ENCODE measurements at places on chromosomes 16 and 17.

GRCh38 chr17:6069539-6070429 is at the start of gene WSCD1:
WSCD1 (plus strand) TSS chr17:6070379; CDS start chr17:6080659, 10,280 bp downstream.
- DNase-seq, result no peak

DNA sequence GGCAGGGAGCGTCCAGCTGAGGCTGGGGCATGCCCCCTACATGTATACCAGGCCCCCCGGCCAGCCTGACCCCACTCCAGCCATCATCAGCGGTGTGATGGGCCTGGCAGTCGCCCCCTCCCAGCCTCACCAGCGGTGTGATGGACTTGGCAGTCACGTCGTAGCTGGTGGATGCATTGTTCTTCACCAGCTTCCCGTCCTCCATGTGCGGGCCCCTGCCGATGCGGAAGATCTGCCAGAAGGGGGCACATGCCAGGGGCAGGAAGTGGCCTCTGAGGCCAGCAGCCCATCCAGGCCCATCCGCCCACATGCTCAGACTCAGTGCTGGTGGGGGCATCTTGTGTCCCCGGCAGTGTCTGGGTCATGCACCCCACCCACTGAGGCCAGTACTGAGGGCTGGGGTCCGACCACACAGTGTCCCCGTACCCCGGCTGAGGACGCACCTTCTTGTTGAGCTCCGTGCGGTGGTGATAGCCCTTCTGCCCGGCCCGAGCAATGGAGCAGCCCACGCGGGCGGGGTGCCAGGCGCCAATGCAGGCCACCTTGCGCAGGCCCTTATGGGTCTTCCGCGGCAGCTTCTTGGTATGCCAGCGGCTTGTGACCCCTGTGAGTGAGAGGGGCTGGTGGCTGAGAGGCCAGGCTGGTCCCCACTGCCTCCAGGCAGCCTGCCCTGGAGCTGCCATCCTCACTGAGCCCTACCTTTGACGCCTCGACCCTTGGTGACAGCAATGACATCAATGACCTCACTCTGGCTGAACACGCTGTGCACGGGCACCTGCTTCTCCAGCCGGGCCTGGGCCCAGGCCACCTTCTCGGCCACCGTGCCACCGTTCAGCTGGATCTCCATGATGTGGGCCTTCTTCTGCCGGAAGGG is 3.7 kb upstream of the MSRB1 start:
- no peak for DNase-seq

- DNase-seq, result no peak
Measured at GRCh38 chr17:75153780-75154194, 525 bp downstream of the JPT1 start.

- no peak for DNase-seq
Measured at GRCh38 chr16:28609631-28610594, at the start of gene SULT1A1. SULT1A1 (minus strand) TSS chr16:28610044; CDS start chr16:28608855, 1,189 bp downstream.

DNA sequence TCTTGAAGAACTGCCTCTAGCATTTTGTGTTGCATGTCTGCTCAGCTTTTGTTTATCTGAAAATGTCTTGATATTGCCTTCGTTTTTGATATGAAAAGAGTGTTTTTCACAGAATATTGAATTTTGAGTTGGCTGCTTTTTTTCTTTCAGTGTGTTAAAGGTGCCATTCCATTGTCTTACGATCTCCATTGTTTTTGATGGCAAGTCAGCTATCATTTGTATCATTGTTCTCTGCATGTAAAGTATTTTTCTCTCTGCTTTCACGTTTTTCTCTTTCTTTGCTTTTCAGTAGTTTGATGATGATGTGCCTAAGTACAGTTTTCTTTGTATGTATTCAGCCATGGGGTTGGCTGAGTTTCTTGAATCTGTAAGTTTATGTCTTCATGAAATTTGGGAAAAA is 57.0 kb downstream of the AIPL1 start:
- DNase-seq, result no peak

- no peak for DNase-seq
Measured at GRCh38 chr16:75837264-75837663, 111.0 kb upstream of the CPHXL start.

GRCh38 chr16:27434141-27435051 is 32.4 kb downstream of the IL21R start:
- no peak for DNase-seq

GRCh38 chr16:22198547-22199293 is 7.4 kb upstream of the EEF2K start:
- DNase-seq, result no peak

DNA sequence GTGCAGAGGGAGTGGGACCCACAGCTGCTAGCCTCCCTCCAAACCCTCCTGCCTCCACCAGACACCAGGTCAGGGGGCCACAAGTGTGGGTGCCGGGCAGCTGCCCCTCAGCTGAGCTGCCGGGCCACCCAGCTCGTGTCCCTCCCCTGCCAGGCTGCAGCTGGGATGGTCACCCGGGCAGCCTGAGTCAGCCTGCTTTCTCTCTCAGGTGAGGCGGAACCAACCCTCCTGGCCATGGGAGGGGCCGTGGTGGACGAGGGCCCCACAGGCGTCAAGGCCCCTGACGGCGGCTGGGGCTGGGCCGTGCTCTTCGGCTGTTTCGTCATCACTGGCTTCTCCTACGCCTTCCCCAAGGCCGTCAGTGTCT is 6.9 kb downstream of the SLC16A3 start:
- no peak for DNase-seq

- DNase-seq, result no peak
Measured at GRCh38 chr16:2971134-2971984, 2.2 kb downstream of the PAQR4 start.

DNA sequence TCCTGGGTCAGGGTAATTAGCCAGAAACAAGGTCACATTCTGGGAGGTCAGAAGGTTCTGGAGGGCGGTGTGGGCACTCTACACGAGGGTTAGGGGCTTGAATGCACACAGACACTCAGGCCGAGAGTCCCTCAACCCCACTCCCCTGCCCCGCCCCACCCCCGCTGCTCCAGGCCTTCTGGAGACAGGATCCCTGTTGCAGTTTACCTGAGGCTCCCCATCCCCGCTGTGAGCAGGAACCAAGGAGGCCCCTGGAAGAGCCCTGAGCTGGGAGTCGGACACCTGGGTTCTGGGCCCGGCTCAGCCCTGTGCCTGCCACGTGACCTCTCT is 4.4 kb upstream of the ACTG1 start:
- DNase-seq, result no peak

- DNase-seq, result no peak
Measured at GRCh38 chr17:82507631-82508175, 11.8 kb upstream of the FOXK2 start.

GRCh38 chr16:49726155-49726554 is 129.8 kb downstream of the ZNF423 start:
- DNase-seq, result no peak

DNA sequence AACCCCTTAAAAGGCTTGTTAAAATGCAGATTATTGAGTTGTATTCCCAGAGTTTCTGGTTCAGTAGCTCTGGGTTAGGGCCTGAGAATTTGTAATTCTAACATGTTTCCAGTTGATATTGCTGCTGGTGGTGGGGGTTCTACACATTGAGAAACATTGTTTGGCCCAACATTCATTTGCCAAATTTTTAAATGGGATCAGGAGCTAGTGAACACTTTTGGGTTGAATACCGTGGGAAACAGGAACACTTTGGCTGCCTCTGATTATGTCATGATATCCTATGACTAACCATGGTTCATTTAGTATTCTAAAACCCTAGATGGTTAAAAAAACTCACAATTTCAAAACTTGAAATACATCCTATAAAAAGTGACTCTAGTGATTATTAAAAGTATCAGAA is 89.3 kb downstream of the RPGRIP1L start:
- DNase-seq, result no peak

GRCh38 chr16:10610499-10611184 is 30.2 kb upstream of the EMP2 start:
- DNase-seq, result no peak

- DNase-seq, result no peak
Measured at GRCh38 chr16:66007717-66008116, 358.8 kb upstream of the CDH5 start.

DNA sequence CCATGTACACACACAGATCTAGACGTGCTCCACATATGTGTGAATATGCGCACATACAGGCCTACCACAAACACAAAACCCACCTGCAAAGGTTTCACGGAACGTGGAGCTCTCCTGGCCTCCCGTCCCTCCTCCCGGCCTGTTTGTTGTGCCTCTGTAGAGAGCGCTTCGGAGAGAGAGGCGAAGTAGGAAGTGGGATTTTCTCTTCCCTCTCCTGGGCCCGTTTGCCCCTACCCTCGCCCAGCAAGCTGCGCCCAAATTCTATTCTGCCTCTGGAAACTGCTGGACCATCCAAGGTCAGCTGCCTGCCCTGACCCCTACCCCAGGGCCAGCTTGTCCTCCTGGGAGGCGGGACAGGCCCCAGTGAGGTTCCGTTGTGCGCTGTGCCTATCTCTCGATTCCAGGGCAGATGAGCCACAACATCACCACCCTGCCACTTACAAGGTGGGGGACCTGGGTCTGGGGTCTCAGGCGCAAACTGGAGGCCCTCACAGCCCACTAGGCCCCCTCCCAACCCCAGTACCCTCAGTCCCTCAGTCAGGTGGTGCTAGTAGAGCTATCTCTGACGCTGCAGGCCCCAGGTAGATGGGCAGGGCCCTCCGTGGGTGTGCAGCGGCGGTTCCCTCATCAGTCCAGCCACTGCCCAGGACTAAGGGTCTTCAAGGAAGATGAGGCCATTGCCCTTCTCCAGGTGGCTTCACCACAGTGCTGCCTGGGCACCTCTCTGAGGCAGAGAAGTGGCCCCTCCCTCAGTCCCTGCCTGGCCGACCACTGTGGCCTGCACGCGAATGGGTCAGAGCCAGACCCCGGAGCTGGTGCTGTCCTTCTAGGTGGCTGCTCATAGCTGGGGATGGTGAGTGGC is 54.2 kb downstream of the BEAN1 start:
- DNase-seq, result no peak

- peak; percentile 89 for DNase-seq
Measured at GRCh38 chr17:7988750-7989178, 13.7 kb upstream of the GUCY2D start.

DNA sequence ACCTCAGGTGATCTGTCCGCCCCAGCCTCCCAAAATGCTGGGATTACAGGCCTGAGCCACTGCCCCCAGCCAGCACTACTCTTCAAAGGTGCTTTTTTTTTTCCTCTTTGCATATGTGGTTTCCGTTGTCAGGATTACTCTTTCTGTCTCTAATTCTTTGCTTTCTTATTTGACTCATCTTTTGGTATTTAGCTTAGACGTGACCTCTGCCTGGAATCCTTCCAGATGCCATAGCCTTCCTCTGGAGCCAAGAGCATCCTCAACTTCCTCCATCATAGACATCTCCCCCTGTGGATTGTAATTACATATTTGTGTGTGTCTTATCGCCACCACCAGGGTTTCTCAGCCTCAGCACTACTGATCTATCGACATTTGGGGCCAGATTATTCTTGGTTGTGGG is 84.4 kb upstream of the XYLT1 start:
- no peak for DNase-seq

GRCh38 chr16:81879625-81880024 is 100.5 kb downstream of the PLCG2 start:
- no peak for DNase-seq

- no peak for DNase-seq
Measured at GRCh38 chr16:22264786-22265185, 32.4 kb upstream of the POLR3E start.

- no peak for DNase-seq
Measured at GRCh38 chr16:77974883-77975282, 47.5 kb upstream of the CLEC3A start.

GRCh38 chr17:64074704-64075426 is 54.4 kb upstream of the ICAM2 start:
- DNase-seq, result no peak

GRCh38 chr16:81908466-81909262 is 102.6 kb downstream of the SDR42E1 start:
- no peak for DNase-seq

DNA sequence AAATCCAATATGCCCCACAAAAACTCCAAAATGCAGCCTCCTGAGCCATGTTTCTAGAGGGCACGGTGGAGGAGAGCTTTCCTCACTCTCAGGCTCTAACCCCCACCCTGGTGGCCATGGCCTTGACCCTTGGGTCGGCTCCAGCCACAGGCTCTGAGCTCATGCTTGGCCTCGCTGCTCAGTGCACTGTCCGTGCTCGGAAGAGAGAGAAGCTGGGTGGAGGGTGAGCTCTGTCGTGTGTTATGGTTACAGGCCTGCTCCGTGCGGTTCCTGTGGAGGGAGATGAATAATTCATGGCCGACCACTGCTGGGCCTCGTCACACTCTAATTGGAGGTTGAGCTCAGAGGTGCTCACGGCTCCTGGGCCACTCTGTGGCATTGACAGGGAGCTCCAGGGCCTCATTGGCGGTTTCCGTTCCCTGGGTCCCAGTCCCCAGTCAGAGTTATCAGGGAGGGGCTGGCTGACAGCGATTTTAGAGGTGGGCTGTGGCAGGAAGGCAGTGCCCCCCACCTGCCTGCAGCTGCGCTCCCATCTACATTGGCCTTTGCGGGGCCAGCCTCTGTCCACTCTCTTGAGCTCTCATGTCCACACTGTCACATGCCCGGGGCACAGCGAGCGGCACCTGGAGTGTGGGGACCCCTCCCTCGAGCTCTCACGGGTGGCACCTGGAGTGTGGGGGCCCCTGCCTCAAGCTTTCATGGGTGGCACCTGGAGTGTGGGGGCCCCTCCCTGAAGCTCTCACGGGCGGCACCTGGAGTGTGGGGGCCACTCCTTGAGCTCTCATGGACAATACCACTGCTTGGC is 24.9 kb downstream of the ACSF3 start:
- no peak for DNase-seq

DNA sequence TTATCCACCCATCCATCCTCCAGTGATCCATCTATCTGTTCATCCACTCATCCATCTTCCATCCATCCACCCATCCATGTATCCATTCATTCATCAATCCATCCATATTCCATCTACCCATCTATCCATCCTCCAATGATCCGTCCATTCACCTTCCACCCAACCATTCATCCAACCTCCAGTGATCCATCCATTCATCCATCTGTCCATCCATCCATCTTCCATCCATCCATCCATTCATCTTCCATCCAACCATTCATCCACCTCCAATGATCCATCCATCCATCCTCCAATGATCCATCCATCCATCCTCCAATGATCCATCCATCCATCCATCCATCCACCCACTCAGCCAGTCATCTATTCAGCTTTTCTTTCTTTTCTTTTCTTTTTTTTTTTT is 156.5 kb upstream of the WSCD1 start:
- no peak for DNase-seq

GRCh38 chr17:55722016-55722736 is 488 bp downstream of the TMEM100 start:
- DNase-seq, result no peak

DNA sequence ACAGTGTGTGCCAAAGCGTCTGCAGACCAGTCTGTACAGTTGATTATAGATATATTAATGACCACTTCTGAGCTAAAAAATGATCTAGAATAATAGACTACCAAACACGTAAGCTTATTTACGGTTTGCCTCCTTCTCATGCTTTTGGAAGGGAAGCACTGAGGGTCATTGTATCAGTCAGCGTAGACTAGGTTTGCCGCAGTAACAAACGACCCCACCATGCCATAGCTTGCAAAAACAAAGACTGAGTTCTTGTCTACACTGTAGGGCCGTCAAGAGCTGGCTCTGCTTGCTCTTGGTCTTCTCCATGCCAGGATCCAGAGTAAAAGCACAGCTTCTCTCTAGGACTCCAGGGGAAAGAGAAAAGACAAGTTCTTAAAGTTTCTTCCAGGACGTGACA is 680.7 kb downstream of the MAF start:
- DNase-seq, result no peak
